Mesothelial cell of epicardium (in vitro differentiated cells): ENCODE measurements at places on chromosomes 16 and 17. TPM values are rescaled to one million over a fixed set of nuclear protein-coding genes. Genes with fewer than 3 reads are reported as not detected.

TVP23B gene
- total RNA-seq, result 29.3 to 39.7 TPM (median 31.5 TPM) in 3 replicates

KCNAB3 gene
- 18.4 to 18.8 TPM (median 18.5 TPM) in 3 replicates for total RNA-seq

MSLN gene
- total RNA-seq, result 5.0 to 5.8 TPM (median 5.7 TPM) in 3 replicates

DNA sequence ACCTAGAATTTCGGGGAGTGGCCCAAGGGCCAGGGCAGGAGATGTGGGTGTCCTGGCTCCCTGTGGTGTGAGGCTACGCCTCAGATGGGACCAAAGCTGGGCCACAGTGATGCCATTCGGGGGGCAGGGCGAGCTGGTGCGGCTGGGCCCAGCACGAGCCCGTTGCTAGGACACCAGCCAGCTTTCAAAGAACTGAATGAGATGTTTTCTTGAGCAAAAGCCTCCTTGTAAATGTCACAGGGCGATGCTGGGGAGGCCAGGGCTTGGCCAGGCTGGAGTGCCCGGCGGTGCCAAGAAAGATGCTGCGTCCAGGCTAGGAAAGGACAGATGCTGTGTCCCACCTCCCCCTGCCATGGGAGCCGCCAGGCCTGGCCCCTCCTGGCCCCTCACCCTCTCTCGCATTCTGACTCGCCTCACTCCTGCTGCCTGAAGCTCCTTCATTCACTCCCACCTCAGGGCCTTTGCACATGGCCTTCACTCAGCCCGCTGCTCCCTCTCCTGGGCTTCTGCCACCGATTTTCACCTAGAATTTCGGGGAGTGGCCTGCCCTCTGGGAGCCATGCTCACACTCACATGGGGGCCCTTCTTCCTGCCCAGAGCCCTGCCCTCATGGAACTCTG, 39.1 kb downstream of the CPNE2 start:
- no peak for DNase-seq
